Neuronal stem cell (in vitro differentiated cells): ENCODE measurements at places on chromosomes 6 and 20.

DNA sequence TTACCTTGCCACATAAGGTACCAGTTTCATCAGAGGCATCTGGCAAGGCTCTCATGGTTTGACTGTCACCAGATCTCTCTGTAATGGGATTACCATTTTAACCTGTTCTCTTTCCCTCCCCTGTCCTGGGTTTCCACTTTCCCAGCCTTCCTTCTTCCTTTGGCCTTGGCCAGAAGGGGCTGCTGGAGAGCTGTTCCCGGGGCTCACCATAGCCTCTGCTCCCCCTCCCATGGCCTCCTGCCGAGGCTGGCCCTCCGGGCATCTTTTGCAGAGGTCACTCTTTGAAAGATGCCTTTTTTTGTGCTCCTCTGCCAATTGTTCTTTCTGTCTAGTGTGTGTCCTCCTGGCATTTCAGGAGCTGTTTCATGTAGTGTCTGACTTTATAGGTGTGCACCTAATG, 100.7 kb upstream of the SCP2D1 start:
- peak; percentile 24 for DNase-seq

DNA sequence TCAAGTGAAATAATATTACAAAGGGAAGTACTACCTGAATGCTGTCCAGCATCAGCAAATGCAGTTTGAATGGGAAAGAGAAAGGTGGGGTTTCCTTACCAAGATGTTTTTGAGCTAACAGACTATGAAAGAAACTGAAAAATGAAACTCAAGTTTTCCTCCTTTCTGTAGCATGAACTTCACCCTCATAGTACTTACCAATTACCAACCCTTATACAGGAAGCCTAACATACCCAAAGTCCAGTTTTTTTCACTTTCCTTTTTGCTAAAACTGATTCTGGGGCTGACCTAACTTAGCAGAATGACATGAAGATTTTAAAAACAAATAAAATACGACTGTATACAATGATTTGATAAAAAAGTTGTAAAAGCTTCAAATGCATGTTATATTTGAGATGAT, 5.2 kb downstream of the ZNFX1 start:
- no peak for DNase-seq

- no peak for DNase-seq
Observed at GRCh38 chr6:12353731-12354130, 63.6 kb downstream of the EDN1 start.

- no peak for DNase-seq
Observed at GRCh38 chr6:45699663-45700062, 316.0 kb downstream of the CLIC5 start.

GRCh38 chr6:105212587-105212986, 32.8 kb upstream of the POPDC3 start:
- DNase-seq, result no peak

DNA sequence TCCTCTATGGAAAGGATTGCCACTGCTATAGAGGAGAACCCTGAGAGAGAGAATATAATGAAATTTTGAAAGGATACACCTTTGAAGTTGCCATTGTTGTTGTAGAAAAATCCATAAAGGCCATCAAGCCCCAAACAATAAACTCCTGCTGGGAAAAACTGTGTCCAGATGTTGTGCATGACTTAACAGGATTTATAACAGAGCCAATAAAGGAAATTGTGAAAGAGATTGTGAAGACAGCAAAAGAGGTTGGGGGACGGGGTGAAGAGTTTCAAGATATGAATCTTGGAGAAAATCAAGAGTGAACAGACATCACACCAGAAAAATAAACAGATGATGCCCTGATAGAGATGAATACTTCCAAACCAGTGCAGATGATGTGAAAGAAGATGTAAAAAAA, 396.4 kb downstream of the BCKDHB start:
- DNase-seq, result no peak

- no peak for DNase-seq
Observed at GRCh38 chr6:34378470-34378869, 14.0 kb downstream of the NUDT3 start.

DNA sequence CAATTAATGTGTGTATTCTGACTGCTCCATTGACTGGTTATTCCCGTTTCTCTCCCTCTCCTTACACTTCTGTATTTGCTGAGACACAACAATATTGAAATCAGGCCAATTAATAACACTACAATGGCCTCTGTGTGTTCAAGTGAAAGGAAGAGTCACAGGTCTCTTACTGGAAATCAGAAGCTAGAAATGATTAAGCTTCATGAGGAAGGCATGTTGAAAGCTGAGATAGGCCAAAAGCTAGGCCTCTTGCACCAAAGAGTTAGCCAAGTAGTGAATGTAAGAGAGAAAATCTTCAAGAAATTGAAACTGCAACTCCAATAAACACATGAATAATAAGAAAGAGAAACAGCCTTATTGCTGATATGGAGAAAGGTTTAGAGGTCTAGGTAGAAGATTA, 489.5 kb upstream of the CITED2 start:
- DNase-seq, result no peak
